ENCODE measurements at places on chromosomes 12 and 14. TPM values are rescaled to one million over a fixed set of nuclear protein-coding genes. Genes with fewer than 3 reads are reported as not detected.

Gene SYT1
- total RNA-seq: 168 TPM

Gene CIROP
- total RNA-seq: not detected

Gene SLC11A2
- 154 TPM for total RNA-seq

Gene PIANP
- 4.1 TPM for total RNA-seq

Gene SLC39A5
- not detected for total RNA-seq

Gene B4GALNT3
- total RNA-seq: 4.7 TPM

Gene KIF26A
- 17.8 TPM for total RNA-seq

Gene TMTC1
- 38.2 TPM for total RNA-seq

Gene NFE2
- 0.63 TPM for total RNA-seq

Gene UNG
- total RNA-seq: 25.4 TPM

Gene DPF3
- total RNA-seq: 13.1 TPM

Gene KRT82
- not detected for total RNA-seq

Gene WDR20
- 56.7 TPM for total RNA-seq

Gene SLC10A1
- total RNA-seq: not detected

Gene PPFIA2
- 338 TPM for total RNA-seq

Gene MAP4K5
- total RNA-seq: 173 TPM

Gene ASIC1
- total RNA-seq: 37.6 TPM

Gene DPY19L2
- total RNA-seq: 49.8 TPM

Gene TROAP
- total RNA-seq: 2.8 TPM

Gene STXBP6
- total RNA-seq: 13.8 TPM
